ENCODE measurements at places on chromosomes 13 and 19.

GRCh38 chr19:17577457-17578097 is 22.1 kb downstream of the COLGALT1 start:
- DNase-seq = no peak

GRCh38 chr19:54252243-54252642 is 4.8 kb downstream of the LILRB5 start:
- DNase-seq = no peak

- no peak for DNase-seq
Observed at GRCh38 chr13:25973576-25973975, 78.2 kb downstream of the SHISA2 start.

DNA sequence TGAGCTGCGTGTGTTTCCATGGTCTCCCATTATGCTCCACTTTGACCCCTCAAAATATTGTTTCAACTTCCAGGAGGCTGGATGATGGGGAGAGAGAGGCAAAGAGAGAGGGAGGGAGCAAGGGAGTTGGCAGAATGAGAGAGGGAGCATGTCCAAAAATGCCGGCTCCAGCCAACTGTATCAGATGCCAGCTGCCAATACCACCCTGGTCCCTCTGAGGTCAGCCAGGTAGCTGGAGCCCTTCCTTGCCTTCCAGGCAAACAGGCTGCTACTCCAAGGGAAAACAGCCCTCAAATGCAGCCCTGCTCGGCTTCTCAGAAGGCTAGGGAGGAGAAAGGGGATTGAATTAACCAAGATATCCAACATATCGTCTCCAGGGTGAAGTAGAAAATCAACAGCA is 440.0 kb downstream of the TSHZ3 start:
- no peak for DNase-seq

GRCh38 chr19:38204096-38204495 is 19.9 kb downstream of the DPF1 start:
- no peak for DNase-seq

DNA sequence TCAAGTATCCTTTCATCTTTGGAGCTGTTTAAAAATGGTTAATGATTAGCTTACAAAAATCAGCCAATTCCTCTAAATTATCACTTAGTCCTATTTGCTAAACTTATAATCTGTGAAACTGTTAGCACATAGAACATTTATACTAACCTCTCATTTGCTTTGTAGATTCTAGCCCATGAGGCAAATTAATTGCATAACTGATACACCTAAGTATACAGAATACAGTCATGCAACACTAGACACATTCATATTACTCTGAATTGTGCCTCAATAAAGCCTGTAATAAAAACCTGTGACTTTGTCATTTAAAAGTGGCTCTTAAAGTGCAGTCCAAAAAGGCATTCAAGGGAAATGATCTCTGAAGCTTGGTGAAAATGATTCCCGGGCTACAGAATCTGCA is 21.0 kb downstream of the SERPINE3 start:
- no peak for DNase-seq

GRCh38 chr13:105616333-105617075 is 919.0 kb downstream of the EFNB2 start:
- no peak for DNase-seq

DNA sequence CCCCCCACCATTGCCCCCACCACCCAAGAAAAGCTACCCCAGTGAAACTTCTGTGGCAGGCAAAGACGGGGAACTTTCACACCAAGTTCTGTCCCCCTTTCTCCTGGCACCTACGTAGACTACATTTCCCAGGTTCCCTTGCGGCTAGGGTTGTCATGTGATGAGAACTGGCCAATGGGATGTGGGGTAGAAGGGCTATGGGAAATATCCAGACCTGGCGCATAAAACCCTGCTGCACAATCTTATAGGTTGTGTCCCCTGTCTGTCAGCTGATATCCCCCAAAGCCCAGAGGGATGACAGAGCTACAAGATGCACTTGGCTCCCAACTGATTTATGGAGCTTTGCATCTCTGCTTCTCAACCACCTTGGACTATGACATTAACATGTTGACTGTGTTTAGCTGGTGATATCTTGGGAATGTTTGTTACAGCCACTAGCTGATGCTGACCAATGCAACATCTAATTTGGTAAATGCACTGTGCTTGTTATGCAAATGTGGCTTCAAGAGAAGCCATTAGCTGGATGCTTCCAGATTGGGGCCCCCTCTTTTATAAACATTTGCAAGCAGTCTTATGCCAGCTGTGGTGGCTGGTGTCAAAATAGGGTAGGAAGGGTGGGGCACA is 6.1 kb downstream of the SH2D3A start:
- no peak for DNase-seq

DNA sequence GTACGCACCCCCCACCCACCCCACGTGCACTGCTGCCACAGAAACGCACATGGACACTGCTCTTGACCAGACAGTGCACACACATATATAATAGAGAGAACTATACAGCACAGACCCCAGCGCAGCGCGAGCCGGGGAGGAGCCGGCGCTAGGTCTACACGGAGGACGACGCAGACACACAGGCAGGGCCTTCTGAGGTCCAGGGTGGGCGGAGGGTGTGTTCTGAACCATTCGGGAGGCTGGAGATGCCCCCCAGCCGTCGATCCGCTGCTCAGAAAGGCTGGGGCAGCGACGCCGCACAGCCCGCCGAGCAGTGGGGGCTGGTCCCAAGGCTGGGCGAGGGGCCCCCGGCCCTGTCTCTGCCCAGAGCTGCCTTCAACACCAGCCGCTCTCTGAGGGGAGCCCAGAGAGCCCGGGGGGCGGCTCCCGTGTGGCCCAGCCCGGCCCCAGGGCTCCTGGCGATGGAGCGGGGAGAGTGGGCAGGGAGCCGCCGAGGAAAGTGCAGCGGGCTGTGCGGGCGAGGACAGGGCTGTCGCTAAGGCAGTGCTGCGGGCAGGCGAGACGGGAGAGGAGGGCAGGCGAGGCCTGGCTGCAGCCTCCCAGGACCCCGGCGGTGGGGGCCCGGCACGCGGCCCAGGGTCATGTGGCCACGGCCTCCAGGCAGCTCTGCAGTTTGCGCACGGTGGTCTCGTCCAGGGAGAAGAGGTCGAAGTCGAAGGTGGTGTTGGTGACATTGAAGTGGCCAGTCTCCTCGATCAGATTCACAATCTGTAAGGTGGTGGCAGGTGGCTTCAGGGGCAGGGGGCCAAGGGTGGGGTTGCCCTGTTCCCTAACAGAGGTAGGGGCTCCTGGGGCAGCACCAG is 67.1 kb downstream of the MLLT1 start:
- no peak for DNase-seq

- no peak for DNase-seq
Observed at GRCh38 chr13:94481941-94482340, 2.5 kb upstream of the DCT start.

DNA sequence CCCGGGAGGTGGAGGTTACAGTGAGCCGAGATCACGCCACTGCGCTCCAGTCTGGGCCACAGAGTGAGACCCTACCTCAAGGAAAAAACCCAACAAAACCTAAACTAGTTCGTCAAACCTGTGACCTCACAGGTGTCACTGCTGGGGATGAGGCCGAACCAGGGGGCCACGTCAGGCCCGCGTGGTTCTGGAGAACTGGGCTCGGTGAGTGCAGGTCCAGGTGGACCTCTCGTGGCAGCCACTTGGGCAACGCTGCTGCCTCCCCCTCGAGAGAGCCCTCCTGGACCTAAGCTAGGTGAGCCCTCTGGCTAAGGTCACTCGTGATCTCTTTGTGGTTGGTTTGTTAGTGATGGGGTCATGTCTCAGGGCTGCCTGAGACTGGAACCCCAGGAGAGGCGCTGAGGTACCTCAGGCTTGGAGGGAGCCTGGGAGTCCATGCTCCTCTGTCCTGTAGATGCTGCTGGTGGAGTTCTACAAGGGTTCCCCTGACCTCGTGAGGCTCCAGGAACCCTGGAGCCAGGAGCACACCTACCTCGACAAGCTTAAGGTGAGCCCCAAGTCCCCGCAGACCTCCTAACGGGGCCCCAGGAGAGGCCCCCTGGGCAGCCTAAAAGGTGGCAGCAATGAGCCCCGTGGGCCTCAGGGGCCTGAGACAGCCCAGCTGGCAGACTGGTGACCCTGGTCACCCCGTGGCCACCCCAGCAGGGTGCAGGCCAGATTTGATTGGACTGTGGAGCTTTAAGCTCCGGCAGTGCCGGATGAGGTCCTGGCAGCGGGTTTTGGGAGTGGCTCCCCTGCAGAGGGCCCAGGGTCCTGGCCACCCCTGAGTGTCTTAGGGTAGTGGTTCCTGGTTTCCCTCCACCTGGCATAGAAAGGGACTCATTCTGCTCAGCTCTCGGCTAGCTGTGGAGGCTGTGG is 15.6 kb downstream of the MPND start:
- no peak for DNase-seq

- DNase-seq = no peak
Observed at GRCh38 chr13:51435002-51435578, 17.7 kb downstream of the INTS6 start.

- DNase-seq = no peak
Observed at GRCh38 chr13:90564566-90564965, 782.9 kb upstream of the MIR17HG start.

DNA sequence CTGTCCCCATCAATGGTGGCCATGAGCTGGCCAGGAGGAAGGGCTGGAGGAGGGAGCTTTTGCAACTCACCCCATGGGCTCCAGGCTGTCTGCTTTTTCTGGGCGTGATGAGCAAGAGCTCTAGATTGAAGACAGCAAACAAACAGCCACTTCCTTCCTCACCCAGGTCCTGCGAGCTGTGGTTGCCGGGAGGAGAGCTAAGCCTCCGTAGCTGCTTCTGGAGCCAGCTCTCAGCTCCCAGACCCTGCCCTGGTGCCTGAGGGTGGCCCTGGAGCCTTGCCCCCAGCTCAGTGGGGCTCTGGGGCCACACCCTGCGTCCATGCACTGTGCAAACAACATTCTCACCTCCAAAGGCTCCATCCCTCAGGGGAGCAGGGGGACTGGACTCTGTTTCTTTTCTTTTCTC is 6.2 kb downstream of the MYO1F start:
- peak; percentile 82 for DNase-seq

- DNase-seq = peak; percentile 77
Observed at GRCh38 chr19:8194528-8195267, 14.5 kb upstream of the CERS4 start.

GRCh38 chr19:30225676-30226463 is 146.3 kb upstream of the ZNF536 start:
- no peak for DNase-seq

GRCh38 chr19:41089959-41090358 is 1.7 kb downstream of the CYP2A13 start:
- DNase-seq = no peak

- DNase-seq = no peak
Observed at GRCh38 chr13:50379584-50379983, 364.3 kb downstream of the KCNRG start.

- no peak for DNase-seq
Observed at GRCh38 chr13:33752597-33752996, 65.4 kb upstream of the RFC3 start.

GRCh38 chr13:84741253-84741652 is 859.0 kb upstream of the SLITRK1 start:
- DNase-seq = no peak

DNA sequence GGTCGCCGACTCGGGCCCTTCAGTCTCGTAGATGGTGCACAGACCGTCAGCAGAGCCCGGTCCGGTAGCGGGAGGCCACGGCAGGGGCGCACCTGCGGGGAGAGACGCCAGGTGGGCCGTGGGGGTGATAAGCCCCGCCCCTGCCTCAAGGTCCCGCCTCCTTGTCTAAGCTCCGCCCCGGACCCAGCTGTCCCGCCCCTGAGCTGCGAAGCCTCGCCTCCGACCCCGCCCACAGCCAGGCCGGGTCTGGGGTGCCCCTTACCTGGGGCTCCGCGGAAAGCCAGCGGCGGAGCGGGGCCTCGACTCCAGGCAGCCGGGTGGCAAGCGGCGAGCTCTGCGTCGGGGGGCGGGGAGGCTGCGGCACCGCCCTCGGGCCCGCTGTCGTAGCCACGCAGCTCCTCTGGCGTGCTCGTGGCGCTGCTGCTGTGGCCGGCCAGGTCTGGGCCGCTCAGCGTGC is 4.7 kb downstream of the PRR36 start:
- DNase-seq = peak; percentile 94

GRCh38 chr19:22530042-22530441 is 104.1 kb upstream of the ZNF492 start:
- no peak for DNase-seq
